ENCODE measurements at places on chromosomes 7 and 10.

GRCh38 chr7:27953361-27953760, 213.4 kb downstream of the TAX1BP1 start:
- DNase-seq, result no peak

DNA sequence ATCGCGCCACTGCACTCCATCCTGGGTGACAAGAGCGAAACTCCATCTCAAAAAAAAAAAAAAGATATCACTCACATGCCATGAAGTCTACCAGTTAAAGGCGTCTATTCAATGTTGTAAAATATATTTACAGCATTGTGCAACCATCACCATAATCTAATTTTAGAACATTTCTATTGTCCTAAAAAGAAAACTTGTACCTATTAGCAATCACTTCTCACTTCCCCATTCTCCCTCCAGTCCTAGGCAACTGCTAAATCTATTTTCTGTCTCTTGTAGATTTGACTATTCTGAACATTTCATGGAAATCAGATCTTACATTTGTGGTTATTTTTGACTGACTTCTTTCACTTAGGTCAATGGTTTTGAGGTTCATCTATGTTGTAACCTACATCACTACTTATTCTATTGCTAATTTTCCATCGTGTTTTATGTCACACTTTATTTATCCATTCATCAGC, 25.2 kb upstream of the OTUD1 start:
- no peak for DNase-seq

DNA sequence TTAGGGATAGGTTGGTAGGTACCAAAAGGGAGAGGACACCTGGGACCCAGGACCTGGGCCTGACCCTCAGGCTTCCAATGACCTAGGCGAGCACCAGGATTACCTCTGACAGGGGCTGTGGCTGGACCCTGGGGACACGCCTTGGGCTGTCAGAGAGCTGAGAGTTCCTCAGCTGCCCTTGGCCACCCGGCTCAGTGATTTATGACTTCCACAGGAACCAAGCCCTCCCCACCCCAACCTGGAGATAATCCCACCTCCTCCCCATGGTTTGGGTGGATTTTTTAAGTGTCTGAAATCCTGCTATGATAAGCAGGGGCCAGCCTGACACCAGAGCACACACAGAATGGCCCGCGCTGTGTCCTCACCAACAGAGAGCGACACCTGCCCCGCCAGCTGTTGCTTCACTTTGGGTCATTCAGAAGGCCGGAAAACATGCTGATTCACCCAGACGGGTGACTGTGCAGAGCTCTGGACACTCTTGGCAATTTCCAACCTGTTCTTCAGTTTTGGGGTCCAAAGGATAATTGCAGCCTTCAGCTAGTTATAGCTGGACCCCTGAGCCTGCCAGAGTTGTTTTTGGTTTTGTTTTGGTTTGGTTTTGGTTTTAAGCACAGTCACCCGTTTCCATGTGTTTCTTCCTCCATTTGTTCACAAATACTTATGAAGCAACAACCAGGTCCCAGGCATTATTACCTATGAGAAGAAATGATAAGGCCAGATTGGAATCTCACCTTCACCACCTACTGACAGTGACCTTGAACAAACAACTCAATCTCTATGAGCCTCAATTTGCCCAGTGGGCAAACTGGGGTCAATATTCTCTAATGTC, 78.2 kb downstream of the RAB11FIP2 start:
- DNase-seq, result no peak

DNA sequence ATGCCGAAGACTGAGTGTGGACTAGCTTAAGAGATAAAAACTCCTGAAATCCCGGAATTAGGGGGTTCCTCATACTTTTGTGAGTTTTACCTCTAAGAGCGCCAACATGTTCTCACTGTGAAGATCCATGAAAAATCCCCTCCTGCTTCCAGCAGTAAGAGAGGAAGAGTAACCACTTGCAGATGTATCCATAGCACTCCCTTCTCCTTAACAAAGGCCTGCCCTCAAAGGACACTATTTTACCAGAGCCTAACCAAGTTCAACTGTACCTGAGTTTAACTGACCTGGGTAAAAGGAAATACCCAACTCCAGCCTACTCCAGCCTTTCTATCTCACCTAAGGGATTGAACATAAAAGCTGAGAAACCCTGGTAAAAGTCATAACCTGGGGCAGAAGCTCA, 280.9 kb downstream of the POLR1F start:
- DNase-seq, result no peak

- DNase-seq, result no peak
These were observed 6.5 kb downstream of the INPP5A start for GRCh38 chr10:132543916-132544743.

DNA sequence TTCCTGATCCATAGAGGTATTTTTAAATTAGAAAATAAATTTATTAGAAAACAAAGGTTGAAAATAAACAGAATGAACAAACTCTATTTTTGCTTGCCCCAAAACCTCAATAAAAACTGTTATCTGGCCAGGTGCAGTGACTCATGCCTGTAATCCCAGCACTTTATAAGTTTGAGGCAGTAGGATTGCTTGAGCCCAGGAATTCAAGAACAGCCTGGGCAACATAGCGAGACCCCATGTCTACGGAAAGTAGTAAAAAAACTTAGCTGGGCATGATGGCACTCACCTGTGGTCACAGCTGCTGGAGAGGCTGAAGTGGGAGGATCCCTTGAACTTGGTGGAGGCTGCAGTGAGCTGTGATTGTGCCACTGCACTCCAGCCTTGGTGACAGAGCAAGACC, 10.3 kb downstream of the SLK start:
- no peak for DNase-seq

DNA sequence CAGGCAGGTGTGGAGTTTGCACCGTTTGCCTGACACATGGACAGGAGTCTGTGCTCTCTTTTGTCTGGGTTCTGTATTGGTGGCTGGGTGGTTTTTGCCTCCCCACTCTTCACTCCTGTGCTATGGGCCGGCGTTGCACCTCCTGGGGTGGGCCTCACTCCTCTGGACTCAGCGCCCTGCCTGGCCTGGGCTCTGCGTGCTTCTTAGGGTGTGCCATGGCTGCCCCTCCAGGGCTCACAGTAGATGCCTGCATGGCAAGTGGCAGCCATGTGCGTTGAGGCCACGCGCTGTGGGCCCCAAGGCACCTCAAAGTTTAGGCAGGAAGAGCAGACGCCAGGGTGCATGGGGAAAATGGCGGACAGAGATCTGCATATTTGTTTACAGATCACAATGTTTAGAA, 319.8 kb downstream of the ADARB2 start:
- DNase-seq, result no peak

- no peak for DNase-seq
These were observed 22.1 kb downstream of the CFAP46 start for GRCh38 chr10:132920101-132920925.

- no peak for DNase-seq
These were observed 181.4 kb downstream of the SUGCT start for GRCh38 chr7:40316176-40316575.

DNA sequence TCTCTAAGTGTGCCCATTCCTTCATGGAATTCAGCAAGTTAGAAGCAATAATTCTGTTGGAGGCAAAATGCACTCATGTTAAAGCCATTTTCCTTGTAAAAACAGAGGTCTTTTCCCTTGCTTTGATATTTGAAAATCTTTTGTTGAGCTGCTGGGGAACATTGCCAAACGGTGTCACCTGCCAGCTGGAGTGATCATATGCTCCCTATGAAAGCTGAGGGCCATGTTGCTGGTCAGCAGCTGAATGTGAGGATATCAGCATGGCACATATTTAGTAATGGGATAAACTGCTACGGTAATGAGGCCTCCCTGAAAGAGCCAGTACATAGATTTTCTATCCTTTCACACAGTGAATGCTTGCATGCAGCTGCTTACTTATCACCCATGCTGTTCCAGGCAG, 224.3 kb downstream of the THSD7A start:
- DNase-seq, result no peak
